Right cardiac atrium (tissue), 5 donors: ENCODE measurements at places on chromosomes 11 and 22. TPM values are rescaled to one million over a fixed set of nuclear protein-coding genes. Genes with fewer than 3 reads are reported as not detected.

- DNase-seq, result no peak
These were observed 190.0 kb downstream of the KCNA4 start for GRCh38 chr11:29826878-29827277.

DNA sequence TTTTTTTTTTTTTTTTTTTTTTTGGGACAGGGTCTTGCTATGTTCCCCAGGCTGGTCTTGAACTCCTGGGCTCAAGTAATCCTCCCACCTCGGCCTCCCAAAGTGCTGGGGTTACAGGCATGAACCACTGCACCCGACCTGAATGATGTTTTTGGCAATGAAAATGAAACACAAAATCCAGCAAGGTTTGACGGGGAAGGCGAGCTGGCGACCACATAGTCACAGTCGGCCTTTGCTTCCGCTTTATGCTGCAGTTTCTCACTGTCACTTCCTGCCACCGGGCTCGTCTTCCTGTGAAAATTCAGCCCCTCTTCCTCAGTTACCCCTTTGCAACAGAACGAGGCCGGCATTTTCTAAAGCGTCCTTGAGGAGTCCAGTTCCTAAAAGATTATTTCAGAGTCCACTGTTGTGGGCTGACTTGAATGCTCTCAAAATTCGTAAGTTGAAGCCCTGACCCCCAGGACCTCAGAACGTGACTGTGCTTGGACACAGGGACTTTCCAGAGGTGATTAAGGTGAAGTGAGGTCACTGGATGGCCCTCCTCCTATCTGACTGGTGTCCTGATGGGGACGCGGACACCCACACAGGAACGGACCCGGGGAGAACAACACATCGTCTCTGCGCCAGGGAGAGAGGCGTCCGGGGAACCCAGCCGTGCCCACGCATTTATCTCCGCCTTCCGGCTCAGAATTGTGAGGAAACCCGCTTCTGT lies 2.9 kb upstream of the BID start:
- DNase-seq, result peak; percentile 71

- no peak for DNase-seq
These were observed 23.7 kb downstream of the SLC22A6 start for GRCh38 chr11:62961017-62961570.

DNA sequence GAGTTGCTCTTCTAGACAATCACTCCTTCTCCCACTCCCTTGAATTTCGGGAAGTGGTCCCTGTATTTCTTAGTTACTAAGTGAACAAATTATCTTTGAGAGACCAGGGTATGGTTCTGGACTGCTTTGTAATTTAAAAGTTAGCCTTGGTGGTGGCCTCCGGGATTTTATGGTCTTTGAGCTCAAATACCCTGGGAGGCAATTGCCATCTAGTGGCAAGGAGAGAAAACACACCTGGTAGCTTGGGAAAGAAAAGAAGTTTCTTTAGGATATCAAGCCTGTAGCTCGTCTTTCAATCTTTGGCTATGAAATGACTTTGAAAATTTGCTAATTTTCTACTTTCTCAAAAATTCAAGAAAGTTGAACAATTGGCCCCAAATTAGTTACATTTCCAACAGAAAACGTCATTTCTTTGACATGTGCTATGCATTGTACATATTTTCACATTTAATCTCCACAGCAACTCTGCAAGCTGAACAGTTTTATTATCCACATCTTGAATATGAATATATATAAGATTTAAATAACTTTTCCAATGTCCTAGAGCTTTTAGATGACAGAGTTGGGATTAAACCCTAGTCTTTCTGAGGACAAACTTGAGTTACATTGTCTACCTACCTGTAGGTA lies 39.1 kb downstream of the MMP27 start:
- no peak for DNase-seq

Gene EIF3M
- 154 TPM for total RNA-seq

Gene OR2AG1
- not detected for total RNA-seq

Gene HOATZ
- not detected for total RNA-seq

Gene UPK3A
- not detected for total RNA-seq

Gene CD3E
- 0.78 TPM for total RNA-seq
